ENCODE measurements at places on chromosomes 6 and 20.
A peak's percentile ranks its signal among the peaks of the same experiment; 100 is the strongest.

DNA sequence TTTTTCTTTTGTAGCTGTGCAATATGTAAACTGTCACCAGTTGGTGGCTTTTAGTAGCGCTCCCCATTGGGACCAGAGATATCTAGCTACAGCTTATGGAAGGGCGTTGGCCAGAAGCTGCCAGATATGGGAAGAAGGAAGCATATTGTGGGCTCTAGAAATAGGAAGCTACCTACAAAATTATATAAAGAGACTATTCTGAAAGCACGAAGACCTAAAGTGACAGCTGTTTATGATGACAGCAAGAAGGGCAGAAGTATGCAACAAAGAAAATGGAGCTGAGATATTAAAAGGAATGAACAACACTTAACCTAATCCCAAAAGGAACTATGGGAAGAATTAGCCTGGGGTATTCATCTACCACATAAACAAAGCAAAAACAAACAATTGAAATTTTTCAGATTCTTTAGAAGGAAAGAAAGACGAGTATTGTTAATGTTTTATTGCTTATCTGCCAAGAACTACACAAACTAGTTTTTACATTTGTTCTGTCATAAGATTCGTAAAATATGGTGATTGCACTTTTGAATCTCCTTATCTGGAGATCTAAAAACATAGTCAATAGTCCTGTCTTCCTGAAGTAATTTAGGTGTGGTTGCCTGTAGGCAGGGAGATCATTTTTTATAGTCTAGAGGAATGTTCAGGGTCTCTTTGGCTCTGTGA lies 81.6 kb downstream of the NCOA7 start:
- DNase-seq = no peak

GRCh38 chr6:73586416-73586974 lies 65.7 kb upstream of the EEF1A1 start:
- no peak for DNase-seq

GRCh38 chr6:22632581-22633145 lies 63.3 kb downstream of the HDGFL1 start:
- no peak for DNase-seq

GRCh38 chr6:37653229-37653628 lies 44.5 kb downstream of the MDGA1 start:
- no peak for DNase-seq

DNA sequence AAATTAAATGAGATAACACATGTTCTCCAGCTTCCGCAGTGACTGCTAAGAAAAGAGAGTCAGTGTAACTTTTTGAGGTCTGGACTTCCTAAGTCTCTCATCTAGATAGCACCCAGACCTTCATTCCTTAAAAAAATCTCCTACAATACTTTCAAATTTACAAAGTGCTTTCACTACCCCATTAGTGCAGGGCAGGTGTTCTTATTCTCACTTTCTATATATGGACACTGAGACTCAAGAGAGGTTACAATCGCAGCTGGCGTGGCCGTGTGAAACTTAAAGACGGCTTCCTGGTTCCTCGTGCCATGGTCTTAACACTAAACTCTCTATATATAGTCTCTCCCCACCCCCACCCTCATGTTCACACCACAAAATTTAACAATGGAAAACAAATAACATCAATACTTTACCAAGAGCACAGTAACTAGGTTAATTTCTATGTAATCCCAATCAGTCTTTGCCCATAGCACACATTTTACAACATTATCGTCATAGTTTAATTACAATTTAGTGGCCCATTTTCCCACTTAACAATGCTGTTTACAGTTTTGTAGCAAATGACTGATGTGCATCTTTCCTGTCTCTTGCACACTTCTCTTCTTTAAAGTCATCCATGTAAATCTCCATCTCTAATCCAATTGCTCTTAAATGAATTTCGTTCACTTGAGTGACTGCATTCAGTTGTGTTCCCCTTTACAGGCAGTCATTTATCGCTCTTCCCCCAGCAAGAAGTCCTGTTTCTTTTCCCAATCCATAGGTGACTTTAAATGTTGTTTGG lies 78.8 kb upstream of the ARID1B start:
- no peak for DNase-seq

DNA sequence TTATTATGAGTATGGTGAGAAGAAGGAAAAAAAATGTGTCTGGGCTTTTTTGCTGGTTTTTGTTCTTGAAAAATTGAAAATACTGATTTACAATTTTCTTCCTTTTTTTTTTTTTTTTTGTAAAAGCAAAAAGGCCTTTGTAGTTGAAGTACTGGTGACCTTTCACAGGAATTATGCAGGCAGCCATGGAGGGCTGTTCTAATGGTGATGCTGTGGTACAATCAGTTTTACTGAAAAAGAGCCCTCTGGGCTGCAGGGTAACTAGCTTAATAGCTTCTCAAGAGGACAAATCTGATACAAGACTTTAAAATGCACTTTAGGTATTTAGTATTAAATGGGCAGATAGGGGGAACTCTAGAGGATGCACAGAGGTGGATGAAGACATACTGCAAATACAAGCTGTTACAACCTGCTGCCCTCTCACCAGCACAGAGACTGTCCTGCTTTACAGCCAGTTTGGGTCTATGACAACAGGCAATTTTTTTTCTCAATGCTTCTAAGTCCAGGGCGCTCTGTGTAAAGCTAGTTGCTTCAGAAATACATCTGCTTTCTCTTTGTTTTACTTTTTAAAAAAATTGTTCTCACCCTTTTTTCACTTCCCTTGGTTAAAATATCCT lies 61.6 kb upstream of the HS3ST5 start:
- no peak for DNase-seq

GRCh38 chr6:84779380-84779779 lies 15.0 kb upstream of the TBX18 start:
- no peak for DNase-seq

GRCh38 chr6:12827921-12828320 lies 111.4 kb downstream of the PHACTR1 start:
- DNase-seq = no peak

- DNase-seq = no peak
Observed at GRCh38 chr6:24864343-24864742, 65.6 kb upstream of the ARMH2 start.

DNA sequence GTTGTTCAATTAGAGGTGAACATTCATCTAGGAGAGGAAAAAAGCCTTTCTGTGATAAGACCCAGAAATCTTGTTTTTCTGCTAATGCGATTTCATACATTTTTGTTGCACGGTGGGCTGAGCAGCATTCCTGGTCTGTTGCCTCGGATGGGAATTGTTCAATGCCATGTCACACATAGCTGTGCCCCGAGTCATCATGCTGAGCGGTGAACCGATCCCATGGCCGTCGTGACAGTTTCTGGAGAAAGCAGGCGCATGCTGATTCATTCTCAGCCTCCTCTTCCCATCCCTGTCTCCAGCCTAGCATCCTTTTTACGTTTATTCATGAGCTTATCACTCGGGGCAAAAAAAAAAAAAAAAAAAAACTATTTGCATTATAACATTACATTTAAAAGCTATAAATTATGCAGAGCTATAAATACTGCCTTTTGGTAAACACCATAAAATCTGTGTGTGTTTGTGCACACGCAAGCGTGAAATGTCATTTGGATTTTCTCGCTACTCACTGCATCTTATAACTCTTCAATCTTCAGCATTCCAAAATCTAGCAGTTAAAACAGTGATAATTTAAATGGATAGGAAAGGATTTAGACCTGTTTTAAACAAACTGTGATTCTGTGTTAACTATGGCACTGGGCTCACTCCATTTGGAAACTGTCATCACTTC lies 58.9 kb upstream of the IFNGR1 start:
- no peak for DNase-seq

GRCh38 chr6:70651326-70651905 lies 16.3 kb upstream of the SMAP1 start:
- no peak for DNase-seq

- DNase-seq = no peak
Observed at GRCh38 chr6:168712993-168713392, 272.0 kb downstream of the SMOC2 start.

DNA sequence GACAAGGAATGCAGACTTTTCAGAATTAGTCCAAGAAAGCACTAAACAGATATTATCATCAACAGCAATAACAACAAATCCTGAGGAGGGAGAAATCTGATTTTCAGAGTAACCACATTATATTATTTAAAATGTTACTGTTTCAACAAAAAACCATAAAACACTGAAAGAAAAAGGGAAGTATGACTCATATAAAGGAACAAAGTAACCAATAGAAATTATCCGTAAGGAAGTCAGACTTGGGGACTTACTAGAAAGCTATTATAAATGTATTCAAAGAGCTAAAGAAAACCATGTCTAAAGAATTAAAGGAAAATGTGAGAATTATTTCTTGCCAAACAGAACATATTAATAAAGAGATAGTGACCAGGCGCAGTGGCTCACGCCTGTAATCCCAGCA lies 98.1 kb downstream of the MYLK4 start:
- DNase-seq = no peak

DNA sequence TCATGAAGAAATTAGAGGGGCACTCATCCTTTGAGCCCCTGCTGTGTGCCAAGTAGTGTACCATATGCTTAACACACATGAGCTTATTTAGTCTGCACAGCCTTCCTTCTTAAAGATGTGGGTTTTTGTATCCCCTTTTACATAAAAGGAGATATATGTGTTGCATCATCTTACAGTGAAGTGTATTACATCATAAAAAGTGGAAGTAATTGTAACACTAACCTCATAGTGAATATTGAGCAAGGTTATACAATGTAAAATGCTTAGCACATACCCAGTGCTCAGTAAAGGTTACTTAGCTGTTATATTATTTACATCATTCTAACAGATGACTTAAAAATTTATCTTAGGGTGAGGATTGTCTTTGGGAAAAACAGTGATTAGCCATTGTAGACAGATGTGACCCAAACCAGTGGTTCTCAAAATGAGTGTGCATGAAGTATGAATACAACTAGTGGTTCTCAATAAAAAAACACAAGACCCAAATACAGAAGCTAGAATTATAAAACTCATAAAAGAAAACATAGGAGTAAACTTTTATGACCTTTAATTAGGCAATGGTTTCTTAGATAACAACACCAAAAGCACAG lies 3.8 kb upstream of the PIGU start:
- DNase-seq = no peak

DNA sequence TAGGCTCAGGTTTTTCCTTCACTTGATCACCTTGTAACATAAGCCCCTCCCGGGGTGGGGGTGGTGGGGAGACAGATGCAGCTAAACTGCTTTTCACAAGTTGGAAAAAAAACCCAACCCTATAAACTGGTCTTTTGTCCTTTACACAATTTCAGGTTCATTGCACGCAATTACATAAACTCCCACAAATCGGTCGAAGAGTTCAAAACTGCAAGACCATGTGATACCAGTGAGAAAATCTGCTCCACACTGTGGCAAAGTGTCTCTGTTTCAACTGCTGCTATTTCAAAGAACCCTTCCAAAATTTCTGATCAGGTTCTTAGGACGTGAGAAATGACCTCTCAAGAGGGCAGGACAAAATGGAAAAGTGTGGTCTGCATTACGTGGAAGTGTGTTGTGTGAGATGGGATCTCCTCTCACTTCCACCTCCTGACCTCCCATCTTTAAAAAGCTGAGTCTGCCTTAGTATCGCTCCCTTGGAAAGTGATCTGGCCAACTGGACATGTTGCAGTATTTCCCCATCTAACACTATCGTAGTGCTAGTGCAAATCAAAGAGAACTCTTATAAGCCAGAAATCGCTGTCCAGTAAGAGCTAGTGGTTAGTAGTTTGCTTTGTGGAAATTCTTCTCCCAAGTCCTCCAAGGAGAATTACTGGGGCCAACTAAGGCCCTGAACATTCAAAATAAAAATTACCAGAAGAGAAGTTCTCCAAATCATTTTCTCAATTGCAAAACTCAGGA lies 60.1 kb downstream of the PRND start:
- DNase-seq = no peak

DNA sequence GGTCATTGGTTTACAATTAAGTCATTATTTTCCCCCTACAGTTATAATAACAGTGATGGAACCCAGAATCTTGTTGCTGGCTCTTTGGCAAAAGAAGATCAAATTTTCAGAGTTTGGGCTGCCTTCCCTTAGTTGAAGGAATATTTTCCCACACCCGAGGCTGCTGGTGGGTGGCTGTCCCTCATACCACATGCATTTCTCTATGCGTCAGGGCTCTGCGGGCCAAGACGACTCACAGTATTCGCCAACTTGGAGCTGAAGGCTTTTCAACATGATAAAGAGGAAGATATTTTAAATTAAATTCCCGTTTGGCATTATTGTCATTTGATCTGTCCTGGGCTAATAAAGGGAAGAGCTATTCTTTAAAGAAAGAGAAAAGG lies 102.2 kb upstream of the SASH1 start:
- no peak for DNase-seq

GRCh38 chr6:137099689-137100403 lies 55.1 kb upstream of the IL20RA start:
- no peak for DNase-seq

DNA sequence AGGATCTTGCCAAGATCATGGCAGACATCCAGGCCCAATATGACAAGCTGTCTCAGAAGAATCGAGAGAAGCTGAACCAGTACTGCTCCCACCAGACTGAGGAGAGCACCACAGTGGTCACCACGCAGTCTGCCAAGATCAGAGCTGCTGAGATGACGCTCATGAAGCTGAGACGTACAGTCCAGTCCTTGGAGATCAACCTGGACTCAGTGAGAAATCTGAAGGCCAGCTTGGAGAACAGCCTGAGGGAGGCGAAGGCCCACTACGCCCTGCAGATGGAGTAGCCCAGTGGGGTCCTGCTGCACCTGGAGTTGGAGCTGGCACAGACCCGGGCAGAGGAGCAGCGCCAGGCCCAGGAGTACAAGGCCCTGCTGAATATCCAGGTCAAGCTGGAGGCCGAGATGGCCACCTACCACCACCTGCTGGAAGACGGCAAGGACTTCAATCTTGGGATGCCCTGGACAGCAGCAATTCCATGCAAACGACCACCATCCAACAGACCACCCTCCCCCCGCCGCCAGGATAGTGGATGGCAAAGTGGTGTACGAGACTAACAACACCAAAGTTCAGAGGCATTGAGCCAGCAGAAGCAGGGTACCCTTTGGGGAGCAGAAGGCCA lies 44.7 kb upstream of the GRM4 start:
- DNase-seq = peak; percentile 58

- no peak for DNase-seq
Observed at GRCh38 chr20:36881331-36881730, 5.4 kb downstream of the TLDC2 start.

DNA sequence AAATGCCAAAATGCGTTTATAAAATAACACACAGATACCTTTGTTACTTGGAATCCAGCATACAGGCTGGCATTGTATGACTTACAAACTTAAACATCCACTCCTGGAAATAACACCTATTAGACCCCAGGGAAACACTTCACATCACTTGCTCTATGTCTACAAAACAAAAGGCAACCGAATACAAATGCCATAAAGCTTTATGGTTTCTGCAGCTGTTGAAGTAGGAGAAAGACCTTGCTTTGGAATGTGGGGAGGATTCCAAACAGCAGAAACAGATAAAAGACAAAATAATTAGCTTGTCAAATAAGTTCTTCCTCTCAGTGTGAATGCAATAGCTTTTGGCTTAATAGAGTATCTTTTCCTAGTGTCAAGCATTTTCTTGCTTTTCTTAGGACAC lies 9.8 kb upstream of the AMD1 start:
- no peak for DNase-seq
